ENCODE measurements at places on chromosomes 1 and 21.

- DNase-seq, result no peak
These were observed 37.0 kb upstream of the PLPPR4 start for GRCh38 chr1:99227056-99227897.

- DNase-seq, result no peak
These were observed 371.7 kb upstream of the LRRC7 start for GRCh38 chr1:69196071-69196470.

GRCh38 chr1:214120191-214120590 is 132.4 kb downstream of the PROX1 start:
- no peak for DNase-seq

- DNase-seq, result no peak
These were observed 31.8 kb downstream of the ADGRL2 start for GRCh38 chr1:81832573-81832972.

- no peak for DNase-seq
These were observed 20.2 kb upstream of the POGZ start for GRCh38 chr1:151479462-151479861.

- no peak for DNase-seq
These were observed 7.4 kb downstream of the YTHDF2 start for GRCh38 chr1:28744184-28744583.

DNA sequence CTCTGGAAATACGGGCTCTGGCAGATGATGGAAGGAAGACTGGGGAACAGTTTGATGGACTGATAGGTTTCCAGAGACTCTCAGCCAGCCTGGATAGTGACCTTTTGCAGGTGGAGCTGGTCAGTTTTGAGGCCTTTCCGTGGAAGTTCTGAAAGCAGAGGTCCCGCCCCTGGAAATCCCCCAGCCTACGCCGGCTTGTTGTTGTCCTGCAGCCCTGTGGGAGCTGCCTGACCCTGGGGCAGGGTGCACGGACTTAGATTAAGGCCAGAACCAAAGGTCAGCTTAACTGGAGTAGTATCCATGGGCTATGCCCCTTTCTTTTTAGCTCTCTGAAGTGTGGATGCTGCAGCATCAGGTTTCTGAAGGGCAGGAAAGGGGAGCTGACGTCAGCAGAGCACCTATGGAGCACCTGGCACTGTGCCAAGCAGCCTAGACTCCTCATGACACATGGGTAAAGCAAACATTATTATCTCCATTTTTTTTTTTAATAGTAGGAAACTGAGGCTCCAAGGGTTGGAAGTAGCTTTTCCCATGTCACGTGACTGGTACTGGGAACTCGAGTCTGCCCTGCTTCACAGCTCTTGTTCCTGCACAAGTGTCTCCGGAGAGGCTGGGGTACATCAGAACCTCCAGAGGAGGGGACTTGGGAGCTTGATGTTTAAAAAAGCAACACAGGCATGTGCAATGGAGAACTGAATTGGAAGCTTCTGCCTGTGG is 38.5 kb downstream of the IER5 start:
- DNase-seq, result no peak

- DNase-seq, result no peak
These were observed 45.7 kb downstream of the DMRTB1 start for GRCh38 chr1:53504901-53505300.

- no peak for DNase-seq
These were observed 36.9 kb downstream of the NSL1 start for GRCh38 chr1:212754680-212755079.

DNA sequence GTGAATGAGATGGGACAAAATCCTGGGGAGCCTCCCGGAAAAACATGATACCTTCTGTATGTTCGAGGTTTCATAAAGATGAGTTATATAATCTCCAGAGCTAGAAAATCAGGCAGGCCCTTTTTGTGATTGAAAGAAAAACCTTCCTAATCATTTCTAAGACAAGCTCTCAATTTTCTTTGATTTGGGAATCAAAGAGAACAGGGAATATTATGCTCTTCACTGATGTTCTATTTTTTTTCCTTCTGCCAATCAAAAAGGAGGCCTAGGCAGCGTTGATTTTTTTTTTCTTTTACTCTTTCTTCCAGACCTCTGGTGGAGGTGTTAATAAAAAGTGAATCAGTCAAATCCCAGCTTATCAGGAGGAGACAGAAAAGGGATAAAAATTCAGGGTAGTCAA is 34.5 kb downstream of the DIRAS3 start:
- no peak for DNase-seq

DNA sequence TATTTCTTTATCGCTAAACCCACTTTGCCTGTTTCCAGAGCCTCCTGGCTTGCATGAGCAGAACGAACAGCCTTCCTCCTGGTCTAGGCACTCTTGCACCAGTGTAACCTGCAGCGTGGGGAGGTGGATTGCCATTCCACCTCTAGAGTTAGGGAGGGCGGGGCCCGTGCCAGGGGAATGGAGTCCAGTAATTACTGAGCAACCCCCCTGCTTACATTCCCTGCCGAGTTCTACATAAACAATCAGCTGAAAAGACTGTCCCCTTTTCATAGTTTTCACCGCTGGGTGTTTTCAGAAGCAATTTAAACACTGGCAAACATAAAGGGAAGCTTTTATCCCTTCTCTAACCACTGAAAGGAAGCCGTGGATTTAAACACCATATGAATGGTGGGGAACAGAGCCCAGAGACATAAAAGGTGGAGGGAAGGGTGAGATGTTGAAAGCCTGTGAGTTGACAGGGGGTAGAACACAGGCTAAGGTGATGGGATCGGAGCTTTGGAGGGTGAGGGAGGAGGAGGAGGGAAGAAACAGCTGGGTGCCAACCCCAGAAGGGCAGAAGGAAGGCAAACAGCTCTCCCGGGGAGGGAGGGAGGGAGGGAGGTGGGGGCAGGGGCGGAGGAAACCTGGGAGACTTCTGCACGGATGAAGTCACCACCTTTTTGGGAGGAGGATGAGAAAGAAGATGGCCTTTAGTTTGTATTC is 68.0 kb upstream of the WDR26 start:
- DNase-seq, result no peak

DNA sequence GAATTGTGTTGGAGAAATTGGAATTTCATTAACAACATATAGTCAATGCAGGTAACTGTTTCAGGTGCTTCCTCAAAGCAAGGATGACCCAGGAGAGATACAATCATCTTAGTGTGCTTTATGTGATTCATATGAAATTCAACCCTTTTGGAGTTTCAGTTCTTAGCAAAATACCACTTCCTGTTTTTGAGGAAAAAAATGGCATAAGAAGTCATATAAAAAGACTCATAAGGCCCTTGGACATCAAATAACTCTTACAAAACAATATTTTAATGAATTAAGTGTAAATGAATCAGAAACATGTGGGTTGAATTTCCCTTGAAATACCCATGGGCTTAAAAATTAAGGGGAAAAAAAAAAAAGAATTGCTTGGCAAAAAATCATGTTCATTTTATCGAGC is 926.6 kb downstream of the LTN1 start:
- no peak for DNase-seq

DNA sequence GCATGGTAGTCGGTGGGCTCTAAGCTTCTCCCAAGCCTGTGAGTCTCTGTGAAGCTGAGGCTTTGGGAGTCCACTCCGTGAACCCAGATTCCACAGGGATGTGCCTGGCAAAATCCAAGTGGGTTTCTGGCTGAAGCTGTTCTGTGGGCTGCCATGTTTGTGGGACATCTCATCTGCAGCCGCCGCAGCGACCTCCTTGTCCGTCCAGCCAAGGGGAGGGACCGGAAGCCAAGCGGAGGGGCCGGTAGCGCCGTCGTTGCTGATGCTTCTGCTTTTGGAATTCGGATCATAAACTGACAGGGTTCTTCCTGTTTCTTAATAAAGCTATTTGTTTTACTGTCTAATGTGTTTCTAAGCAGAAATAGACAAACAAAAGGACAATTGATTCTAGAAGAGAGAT is 13.3 kb downstream of the KIF26B start:
- no peak for DNase-seq

DNA sequence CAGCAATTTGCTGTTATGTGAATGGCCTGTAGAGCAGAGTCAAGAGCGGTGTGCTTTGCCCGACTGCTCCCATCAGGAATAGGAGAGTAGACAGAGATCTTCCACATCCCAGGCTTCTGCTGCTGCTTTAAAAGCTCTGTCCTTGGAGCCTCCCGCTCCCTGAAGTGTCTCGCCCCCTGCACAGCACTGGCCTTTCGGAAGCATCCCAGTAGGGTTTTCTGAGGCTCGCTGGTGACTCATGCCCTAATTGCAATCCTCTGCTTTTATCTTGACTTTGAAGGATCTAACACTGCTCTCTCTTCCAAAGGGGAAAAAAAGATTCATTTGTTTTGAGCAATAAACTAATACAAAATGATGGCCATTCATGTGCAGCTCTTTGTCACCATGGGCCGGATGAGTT is 13.3 kb upstream of the CD101 start:
- DNase-seq, result no peak

- no peak for DNase-seq
These were observed 91.1 kb upstream of the ZBTB18 start for GRCh38 chr1:243959998-243960397.

DNA sequence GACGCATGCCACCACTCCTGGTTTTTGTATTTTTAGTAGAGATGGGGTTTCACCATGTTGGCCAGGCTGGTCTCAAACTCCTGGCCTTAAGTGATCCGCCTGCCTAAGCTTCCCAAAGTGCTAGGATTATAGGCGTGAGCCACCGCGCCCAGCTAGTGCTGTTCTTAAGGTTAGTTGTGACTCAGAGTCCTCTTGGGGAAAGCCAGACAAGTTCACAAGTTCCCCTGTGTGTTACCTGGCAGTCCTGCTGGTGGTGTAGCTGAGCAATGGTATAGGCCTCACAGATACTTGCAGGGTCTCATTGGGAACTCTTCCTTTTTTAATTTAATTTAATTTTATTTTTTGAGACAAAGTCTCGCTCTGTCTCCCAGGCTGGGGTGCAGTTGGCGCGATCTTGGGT is 10.6 kb downstream of the CFAP126 start:
- no peak for DNase-seq

DNA sequence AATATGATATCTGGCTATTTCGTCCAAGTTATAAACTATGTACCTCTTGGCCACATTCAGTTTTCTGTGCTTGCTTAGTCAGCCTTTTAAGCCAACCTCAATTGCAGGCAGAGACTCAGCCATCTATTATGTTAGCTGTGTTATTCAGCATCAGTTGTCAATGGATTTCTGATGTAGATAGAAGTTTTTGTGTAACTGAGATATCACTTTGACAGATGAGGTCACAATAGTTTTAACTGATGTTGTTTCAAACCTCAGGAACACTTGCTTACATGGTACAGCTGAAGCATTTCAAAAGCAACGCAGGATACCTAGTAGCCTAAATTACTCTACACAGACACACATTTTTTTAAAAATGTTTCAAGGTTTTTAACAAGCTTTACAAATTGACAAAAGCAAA is 1478.0 kb downstream of the NCAM2 start:
- DNase-seq, result no peak

- DNase-seq, result no peak
These were observed 217.5 kb upstream of the MAP1LC3C start for GRCh38 chr1:242216368-242216767.

DNA sequence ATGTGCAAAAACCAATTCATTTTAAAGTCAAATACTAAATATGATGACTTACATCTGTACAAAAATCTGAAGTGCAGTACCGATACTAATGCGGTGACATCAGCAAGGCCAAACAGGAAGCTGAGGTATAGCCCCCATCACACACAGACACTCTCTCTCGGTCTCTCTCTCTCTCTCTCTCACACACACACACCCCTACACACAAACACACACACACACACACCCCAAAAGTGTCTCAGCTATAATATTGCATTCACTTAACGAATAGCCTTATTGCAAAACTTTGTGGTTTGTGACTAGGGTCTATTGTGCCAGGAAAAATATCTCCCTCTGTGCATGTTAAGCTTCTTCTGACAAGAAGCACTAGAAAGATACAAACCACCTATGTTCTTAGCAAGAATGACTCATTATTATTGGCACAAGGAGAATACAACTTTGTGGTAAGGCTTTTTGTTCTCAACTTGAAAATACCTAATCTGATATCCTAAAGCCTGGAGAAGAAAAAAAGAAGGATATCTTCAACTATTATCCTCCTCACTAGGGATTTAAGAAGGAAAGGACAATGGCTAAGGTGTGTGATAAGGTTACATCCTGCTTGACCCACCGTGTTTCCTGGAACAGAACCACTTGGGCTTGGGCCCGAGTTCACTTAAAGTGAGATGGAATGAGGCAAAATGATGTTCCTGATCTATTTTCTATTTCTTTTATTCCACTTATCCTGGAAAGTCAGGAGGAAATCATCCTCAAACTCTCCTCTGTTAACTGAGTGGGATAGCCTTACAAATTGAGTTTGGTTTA is 107.1 kb downstream of the NIBAN1 start:
- DNase-seq, result no peak

GRCh38 chr1:163131981-163132380 is 62.8 kb downstream of the RGS4 start:
- no peak for DNase-seq

GRCh38 chr1:113125517-113125916 is 52.5 kb downstream of the LRIG2 start:
- DNase-seq, result no peak

DNA sequence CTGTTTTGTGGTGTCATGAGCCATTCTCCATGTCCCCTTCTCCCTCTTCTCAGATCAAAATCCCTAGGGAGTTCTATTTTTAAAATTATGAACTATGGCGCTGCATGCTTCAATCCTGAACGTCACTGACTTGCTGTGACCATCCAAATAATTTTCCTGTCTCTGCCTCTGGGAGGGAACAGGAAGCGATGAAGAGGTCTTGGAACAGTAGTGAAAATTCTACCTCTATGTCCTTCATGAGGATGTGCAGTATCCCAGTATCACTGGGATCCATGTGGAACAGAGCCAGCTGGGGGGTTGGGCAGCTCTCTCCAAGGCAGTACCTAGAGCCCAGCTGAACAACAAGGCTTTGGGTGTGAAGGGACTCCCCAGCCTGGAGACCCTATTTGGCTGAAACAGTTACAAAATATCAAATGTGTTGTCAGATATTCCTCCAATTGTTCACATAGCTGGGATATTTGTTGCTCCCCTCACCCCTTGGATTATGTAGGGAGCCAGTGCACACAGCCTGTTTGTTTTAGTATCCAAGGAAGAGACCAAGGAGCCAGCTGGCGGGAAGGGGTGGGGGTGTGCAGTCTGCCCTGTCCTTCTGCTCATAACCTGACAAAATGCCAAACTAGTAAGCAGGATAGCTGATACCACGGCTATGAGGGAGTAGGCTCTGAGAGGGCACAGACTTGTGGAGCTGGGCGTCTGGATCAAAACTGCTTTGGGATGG is 7.6 kb downstream of the DCLRE1B start:
- DNase-seq, result no peak

GRCh38 chr1:10170239-10170574 is 40.2 kb upstream of the KIF1B start:
- no peak for DNase-seq

GRCh38 chr1:44357710-44358109 is 2.7 kb upstream of the ERI3 start:
- DNase-seq, result no peak

- DNase-seq, result no peak
These were observed 1.4 kb downstream of the WDTC1 start for GRCh38 chr1:27235827-27236226.

GRCh38 chr1:108593448-108593847 is 33.5 kb downstream of the EEIG2 start:
- DNase-seq, result no peak

- DNase-seq, result no peak
These were observed 857 bp downstream of the GPX7 start for GRCh38 chr1:52602856-52603600.

- DNase-seq, result no peak
These were observed 7.0 kb downstream of the CAPZB start for GRCh38 chr1:19478322-19478721.

Data from omental fat pad (tissue), 4 donors.